NCI-H82 (cell line): ENCODE measurements at places on chromosomes 11 and 22.

GRCh38 chr11:12876988-12877387, 132.1 kb upstream of the RASSF10 start:
- no peak for DNase-seq

- no peak for DNase-seq
These were observed 927.0 kb downstream of the BRD1 start for GRCh38 chr22:48900626-48901025.

DNA sequence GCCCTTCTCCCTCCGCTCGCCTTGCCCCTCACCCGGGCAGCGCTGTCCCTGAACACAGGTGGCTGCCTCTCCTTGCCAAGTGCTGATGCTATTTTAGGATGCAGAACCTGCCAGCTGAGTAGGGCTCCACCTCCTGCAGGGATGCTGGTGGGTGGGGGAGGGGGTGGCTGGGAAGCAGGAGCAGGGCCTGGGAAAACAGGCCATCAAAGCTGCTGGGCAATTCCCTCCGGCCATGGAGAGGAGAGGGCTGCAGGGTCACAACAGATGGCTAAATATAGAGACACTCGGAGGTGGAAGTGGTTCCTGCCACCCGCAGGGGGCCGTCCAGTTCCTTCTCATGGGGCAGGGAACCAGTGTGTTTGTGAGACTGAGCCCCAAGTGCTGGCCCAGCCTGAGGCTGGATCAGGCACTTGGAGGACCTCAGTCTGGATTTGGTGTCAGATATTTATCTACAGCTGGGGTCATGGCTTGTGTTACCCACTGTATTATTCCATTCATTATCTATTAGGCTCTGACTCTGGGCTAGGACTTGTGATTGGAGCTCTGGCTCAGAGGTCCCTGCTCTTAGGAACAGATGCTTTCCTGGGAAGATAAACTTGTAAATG, 59.6 kb downstream of the LRRC32 start:
- no peak for DNase-seq

- no peak for DNase-seq
These were observed 20.2 kb downstream of the MMP27 start for GRCh38 chr11:102685338-102685737.

DNA sequence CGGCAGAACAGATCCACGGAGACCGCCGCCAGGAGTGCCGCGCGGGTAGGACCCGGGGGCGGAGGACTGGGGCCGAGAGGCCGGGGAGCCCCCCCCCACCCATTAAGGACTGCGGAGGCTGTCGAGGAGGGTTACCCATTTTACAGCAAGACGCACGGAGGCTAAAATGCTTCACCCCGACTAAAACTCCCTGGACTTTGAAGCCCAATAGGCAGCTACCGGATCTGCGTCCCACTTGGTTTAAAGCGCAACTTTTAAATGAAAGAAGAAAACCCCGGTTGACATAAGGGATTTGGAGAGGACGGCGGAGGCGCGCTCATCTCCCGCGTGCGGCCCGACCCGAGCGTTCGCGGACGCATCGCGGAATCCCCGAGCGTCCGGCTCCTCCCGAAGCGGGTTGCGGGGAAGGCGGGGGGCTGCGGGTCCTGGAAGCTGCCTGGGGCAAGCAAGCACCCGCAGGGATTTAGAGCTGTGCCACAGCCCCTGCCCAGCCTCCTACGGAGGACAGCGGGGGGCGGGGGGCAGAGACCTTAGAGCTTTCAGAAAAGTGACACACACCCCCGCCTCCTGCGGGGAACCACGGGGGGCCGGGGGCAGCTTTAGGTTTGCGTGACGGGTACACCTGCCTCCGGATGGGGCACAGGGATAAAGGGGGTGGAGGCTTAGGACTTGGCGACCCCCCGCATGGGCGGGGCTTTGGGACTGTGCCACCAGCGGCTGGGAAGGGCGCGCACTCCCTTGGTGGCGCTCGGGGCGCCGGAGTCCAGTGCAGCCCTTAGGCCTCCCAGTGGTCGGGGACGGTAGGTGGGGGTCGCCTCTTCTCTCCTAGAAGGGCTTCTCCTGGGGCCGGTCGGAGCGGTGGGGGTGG, 760 bp upstream of the CELSR1 start:
- DNase-seq = no peak

GRCh38 chr22:33788927-33789326, 131.3 kb downstream of the LARGE1 start:
- DNase-seq = no peak

DNA sequence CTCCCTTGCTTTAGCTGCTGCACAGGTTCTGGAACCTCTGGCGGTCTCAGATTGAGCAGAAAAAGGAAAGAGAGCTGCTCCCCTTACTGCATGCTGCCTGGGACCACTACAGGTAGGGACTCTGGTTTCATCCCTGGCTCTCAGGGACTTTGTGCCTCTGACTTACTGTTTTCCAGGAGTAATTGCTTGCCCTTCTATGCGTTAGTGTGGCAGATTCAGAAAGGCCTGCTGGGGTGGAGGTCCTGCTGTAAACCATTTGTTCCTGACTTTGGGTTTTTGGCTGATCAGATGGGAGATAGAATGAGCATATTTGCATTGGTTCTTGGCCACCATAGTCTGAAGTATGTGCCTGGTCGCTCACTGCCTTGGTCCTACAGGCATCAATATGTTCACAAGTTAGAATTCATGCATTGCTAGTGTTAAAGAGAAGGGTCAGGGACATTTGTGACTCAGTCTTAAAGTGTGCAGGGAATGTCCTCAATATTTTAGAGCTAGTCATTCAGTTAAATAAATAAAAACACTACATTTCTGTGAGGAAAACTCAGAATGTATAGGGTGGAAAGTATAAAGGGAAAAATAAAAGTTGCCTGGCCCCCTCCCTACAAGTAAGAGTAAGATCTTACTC, 78.0 kb downstream of the PISD start:
- DNase-seq = no peak

DNA sequence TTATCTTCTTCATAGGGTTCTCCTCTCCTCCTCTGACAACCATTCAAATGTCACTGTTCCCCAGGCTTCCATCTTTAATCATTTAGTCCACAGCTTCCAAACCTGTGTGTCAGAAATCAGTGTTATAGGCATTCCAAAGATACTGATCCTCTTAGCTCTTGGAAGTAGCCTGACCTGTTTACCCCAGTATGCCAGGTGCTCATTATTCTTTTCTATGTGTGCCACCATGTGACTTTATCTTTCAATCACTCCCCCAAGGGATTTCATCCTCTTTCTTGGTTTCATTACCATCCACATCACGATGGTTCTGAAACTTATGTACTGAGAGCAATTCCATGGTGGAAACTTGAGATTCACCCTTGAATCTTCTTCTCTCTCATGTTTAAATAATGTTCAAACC, 7.6 kb downstream of the POU2AF2 start:
- DNase-seq = no peak
